Activated CD4-positive, alpha-beta T cell treated with anti-CD3 and anti-CD28 coated beads, Interleukin-10, Interleukin-2, amounts not matched to agents 100 ng/mL and 50 ng/mL, durations not matched to agents 16 hours and 8 hours (primary cell): ENCODE measurements at places on chromosomes 4 and X.

GRCh38 chrX:119887721-119888425 lies 7.8 kb upstream of the AKAP14 start:
- peak; percentile 76 for DNase-seq

- no peak for DNase-seq
These were observed 410.3 kb upstream of the RASGEF1B start for GRCh38 chr4:81881855-81882621.

DNA sequence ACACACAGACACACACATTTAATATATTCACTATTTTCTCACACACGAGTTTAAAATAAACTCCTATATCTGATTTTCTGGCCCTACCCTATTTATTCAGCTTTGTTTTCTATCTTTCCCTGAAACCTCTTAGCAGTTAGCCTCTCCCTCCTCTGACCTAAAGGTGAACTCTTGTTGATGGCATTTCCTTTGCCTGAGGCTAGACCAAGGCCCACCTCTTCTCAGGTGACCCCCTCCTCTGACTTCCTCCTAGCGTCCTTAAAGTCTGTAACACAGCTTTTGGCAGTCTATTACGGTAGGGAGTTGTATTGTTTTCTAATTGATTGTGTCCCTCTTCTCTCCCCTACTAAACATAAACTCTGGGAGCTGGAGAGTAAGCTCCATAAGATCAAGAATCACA lies 1.7 kb upstream of the SRPX2 start:
- DNase-seq: no peak

DNA sequence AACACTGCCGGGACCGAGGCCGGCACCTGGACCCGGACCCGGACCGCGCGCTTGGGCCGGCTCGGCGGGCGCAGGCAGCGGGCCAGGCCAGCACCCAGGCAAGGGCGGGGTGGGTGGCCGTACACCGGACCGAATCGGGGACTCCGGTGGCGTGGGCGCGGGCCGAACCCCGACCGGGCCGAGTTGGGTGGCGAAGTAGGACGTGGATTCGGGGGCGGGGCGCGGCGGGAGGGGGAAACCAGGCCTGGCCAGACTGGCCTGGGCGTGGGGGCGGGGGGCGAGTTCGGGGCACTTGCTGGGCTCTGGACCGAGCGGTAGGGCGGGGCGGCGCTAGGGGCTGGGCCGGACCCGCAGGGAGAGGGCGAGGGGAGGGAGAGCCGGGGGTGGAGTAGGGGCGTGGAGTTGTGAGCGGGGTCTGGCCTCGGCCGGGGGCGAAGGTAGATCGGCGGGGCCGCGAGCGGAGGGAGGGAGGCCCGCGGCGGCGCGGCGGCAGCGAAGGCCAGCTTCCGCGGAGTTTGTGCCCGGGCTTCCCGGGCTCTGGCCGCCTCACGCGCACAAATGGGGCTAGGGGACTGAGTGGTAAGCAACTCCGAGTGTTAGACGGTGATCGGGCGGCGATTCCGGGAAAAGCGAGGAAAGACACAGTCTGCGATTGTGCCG lies 1.8 kb upstream of the BCORL1 start:
- no peak for DNase-seq

DNA sequence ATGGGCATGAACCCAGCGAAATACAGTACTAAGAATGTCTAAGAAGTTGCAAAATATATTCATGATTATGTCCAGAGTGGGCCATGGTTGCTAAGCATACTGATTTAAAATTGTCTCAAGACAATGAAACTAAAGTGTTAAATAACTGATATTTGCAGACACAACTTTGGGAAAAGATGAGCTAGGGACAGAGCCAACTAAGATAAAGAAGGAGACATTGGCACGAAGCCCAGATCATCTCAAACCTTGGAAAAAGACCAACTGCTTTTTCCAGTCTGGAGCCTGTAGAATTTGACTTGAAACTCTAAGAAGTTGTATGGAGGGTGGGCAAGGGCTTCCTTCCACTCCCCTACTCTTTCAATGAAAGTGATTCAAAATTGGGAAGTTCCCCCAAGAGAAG lies 108.5 kb upstream of the GLRA2 start:
- DNase-seq: no peak

DNA sequence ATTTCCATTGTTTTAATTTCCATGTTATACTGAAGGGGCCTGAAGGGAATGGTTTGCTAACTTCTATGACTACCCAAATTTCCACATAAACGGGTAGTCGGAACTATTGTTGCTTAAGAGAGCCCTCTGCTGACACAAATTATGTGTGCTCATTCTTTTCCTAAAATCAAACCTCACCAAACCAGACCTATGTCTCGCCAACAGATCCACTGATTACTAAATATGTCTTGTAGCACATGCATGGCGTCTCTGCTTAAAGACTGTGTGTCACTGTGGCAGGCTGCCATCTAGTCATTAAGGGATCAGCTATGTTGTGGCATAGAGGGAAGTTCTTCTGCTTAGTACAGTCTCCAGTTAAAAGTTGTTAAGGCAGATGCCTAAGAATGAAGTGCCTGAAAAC lies 25.1 kb downstream of the PIR start:
- DNase-seq: peak; percentile 20

DNA sequence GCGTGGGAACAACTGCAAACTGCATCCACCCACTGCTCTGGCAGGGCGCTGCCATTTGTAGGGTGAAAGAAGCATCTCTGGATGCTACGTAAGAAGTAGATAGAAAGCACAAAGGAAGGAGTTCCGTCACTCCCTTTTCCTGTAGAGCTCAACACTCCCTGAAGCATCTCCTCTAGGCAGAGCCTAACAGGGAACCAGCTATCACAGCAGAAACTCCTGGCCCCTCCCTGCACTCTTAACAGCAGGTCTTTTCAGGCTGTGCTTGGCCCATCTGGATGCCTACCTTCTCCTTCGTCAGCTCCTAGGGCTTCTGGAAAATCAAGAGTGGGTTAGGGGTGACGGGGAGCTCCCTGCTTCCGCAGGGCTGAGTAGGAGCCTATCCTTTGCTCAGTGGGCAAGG lies 112.9 kb upstream of the TLL1 start:
- no peak for DNase-seq

GRCh38 chr4:2898001-2898400 lies 54.4 kb downstream of the ADD1 start:
- no peak for DNase-seq

DNA sequence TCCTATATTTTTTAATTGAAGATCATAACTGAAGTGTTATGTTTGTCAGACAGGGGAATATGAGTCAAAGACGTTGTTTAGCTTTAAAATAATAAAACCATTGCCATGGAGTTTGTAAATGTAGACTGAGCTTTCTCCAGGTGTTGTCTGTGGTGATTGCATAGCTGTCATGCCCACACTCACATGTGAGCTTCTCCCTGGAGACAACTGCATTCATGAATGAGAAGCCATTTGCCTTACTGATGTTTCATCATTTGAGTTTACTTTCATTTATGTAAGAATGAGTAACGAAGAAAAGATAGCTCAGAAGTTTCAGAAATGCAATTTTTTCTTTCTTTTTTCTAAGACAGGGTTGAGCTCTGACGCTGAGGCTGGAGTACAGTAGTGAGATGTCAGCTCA lies 339.1 kb downstream of the GALNTL6 start:
- DNase-seq: no peak

DNA sequence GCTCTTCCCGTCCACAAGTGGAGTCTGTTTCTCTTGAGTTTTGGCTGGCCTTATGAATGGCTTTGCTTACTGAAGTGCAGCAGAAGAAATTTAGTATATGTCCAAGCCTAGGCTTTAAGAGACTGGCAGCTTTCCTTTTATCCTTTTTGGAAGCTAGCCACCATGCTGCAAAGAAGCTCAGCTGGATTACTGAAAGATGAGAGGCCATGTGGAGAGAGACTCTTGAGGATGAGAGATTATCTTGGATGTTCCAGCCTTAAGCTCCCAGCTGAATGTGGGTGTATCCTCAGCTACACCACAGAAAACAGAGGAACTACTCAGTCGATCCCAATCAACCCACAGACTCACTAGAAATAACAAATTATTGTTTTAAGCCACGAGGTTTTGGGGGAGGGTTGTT lies 12.5 kb downstream of the CCNG2 start:
- no peak for DNase-seq

GRCh38 chr4:150990993-150991392 lies 24.1 kb downstream of the LRBA start:
- DNase-seq: no peak
